ENCODE measurements at places on chromosomes 2 and 18.

GRCh38 chr2:84526562-84526961 lies 10.3 kb downstream of the DNAH6 start:
- no peak for DNase-seq

GRCh38 chr2:102099536-102100298 lies 42.8 kb upstream of the IL1R1 start:
- DNase-seq: no peak

GRCh38 chr2:28432362-28432761 lies 39.7 kb downstream of the FOSL2 start:
- no peak for DNase-seq

DNA sequence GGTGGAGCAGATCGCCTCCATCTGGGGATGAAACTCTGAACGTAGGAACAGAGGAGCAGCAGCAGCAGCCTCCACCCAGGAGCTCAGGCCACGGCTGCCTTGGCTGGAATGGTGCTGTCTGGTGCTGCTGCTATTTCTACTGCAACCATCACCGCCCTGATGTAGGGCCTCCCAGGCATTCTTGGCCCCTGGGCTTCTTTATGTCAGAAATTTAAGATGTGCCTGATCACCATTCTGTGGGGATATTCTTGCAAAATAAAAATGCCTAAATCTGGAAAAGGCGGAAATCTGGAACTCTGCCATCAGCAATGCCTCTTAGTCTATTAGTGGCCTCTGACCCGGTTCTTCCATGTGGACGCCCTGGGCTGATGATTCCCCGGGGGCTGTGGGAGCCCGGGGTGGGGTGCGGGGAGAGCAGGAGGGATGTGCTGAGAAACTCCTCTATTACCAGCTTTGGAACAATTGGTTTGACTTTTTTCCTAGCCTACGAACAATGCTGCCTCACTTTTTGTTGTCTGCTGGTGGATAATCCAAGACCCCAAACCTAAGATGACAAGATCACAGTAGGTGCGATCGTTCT lies 47.2 kb downstream of the FAM124B start:
- DNase-seq: no peak

DNA sequence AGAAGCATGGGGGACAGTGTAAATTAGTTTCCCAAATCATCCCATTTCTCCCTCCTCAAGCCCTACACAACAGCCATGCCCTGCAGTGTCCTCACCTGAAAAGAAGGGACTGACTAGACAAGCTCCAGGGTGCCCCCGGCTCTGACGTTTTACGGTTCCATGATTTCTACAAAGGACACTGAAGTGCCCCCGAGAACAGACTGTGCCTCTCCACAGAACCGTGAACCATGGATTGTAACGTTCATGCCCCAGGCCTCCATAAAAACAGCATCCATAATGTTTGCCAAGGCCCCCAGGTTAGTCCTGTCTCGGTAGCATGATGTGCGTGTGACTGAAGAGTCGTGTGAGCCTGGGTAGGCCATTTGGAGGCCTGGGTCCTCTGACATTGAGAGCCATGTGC lies 7.0 kb upstream of the ACOXL start:
- no peak for DNase-seq
